ENCODE measurements at places on chromosomes 3 and 15.
A peak's percentile ranks its signal among the peaks of the same experiment; 100 is the strongest.

DNA sequence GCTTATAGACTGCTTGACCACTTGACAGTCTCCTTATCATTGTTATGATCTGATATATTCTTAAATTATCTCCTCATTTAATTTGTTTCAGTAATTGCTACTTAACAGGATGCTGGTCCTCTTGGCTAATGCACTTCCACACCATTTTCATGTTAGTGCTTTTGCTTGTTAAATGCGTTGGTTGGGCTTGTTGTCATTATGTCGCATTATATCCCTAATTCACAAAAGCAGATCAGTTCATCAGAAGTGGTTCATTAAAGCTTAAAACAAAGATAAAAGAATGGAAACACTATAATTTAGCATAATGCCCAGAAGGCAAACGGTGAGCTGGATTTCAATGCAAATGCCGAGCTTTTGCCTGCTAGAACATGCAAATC lies 17.1 kb upstream of the EHHADH start:
- DNase-seq, result peak; percentile 66

GRCh38 chr15:41256577-41257038 lies 25.5 kb downstream of the CHP1 start:
- no peak for DNase-seq

DNA sequence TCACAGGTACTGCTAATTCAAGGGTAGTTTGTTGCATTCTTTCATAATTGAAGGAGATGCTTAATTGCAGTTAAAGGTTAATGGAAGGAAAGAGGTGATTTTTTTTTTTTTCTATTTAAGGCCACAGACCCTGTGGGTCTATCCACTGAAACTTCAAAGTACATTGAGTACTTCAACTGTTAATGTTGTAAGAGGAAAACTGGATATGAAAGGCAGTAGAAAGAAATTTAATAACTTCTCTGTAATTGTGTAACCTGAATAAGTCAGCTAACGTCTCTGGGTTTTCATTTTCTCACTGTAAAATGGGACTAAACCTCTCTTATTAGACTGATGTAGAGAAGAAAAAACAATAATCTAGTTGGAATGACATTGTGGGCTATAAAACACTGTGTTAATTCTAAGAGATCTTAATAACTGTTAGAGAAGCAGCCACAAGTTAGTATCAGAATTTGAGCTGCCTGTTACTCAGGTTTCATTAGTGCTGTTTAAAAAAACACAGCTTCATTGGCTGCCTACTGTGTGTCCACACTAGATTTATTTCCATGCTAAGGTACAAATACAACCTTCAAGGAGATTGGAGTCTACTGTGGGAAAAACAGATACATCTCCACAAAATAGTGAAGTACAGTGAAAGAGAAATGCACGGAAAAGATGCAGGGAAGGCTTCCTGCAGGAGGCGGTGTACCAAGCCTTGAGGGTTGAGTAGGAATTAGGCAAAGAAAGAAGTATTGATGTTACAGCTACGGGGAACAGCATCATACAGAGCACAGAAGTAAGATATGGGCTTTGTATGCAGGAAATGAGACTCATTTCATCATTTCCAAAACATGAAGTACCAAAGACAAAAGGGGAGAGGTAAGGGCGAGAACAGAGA lies 483.6 kb downstream of the TAFA4 start:
- DNase-seq, result no peak

DNA sequence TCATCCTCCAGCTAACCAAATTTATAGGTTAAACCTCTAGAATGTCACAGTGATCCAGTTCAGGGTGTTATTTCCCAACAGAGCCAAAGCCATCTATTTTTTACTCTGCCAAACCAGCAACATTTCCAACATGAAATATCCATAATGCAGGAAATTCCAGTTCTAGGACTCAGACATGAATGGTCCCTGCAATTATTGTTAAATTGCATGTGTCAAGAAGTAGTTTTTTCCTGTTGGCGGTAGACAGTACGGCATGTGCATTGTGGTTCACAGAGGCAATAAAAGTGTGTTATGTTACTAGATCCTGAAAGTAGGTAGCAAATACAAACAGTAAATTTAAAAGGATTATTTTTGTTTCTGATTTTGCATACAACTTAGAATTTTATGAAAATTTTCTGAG lies 215.7 kb upstream of the THBS1 start:
- no peak for DNase-seq

GRCh38 chr3:134867277-134867676 lies 72.2 kb downstream of the EPHB1 start:
- DNase-seq, result no peak

GRCh38 chr3:111618945-111619344 lies 23.8 kb upstream of the ZBED2 start:
- no peak for DNase-seq

- no peak for DNase-seq
Observed at GRCh38 chr3:21912711-21913110, 161.7 kb upstream of the ZNF385D start.

DNA sequence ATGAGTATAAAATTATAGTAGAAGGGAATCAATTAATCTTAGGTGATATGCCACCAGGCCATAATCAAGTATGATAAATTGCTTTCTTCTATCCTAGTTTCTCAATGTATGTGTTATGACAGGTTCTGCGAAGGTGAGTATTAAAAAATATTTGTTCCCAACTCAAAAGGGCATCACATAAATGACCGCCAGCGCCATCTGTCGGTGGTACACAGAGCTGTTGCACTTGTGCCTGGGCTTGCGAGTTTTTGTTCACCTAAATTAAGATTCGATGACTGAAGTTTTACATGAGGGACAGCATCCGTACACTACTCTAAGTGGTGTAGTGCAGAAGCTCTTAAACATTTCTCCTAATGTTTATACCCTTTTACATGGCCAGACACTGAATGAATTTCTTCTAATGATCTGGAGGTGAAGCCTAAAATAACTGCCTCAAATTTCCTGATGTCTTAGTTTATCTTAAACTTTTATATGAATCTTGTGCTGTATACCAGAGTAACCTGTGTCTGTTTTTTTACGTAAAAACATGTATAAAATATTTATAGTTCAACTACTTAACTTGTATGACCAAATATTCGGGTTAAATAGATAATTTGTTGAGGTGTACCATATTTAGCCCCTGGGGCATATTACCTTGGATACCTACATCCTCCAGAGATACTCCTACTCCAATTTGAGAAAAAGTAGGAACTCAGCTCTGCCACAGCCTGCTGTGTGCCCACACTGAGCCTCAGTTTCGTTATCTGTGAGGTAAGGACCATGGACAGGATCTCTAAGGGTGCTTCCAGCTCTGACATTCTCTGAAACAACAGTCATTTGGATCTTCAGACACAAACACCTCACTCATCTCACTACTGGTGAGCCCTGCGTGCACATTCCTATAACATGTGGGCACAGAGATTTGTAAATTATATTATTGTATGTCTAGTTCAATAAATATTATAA lies 365.6 kb downstream of the MAGI1 start:
- peak; percentile 17 for DNase-seq

GRCh38 chr3:143328451-143328850 lies 208.9 kb downstream of the CHST2 start:
- no peak for DNase-seq

DNA sequence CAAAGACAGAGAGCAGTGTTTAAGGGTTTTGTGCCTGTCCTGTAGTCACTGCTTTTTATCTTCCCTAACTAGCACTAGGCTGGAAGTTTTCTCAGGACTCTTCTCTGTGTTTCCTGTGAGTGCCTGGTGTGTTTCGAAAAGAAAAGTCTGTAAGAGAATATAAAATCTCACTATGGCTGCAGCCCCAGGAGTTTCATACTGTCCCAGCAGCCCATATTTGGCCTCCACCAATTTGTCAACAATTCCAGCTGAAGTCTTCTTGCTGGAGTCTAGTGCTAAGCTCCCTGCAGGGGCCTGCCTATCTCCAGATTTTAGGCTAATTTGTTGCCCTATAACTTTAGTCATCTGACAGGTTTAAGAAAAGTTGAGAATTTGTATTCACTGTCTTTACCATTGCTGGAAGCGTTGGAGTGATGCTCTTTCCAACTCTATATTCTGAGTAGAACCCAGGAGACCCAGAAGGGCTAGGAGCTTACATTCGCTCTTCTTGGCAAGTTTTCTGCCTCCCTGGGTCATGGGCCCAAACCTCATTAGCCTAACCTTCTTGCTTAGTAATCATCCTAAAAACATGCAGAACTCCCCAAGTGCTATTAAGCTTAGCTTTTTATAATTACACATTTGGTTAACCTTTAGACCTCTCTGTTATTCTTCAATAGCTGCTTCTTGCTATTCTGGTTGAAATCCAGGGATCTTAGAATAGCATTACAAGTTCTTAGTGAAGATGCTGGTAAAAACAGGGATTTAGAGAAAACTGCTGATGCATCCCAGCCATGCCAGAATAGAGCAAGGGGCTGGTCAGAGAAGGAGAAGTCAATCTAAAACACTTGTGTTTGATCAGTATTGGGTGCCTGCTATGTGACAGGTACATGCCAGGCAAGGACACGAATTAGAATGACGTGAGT lies 283.1 kb downstream of the NEK10 start:
- DNase-seq, result no peak

DNA sequence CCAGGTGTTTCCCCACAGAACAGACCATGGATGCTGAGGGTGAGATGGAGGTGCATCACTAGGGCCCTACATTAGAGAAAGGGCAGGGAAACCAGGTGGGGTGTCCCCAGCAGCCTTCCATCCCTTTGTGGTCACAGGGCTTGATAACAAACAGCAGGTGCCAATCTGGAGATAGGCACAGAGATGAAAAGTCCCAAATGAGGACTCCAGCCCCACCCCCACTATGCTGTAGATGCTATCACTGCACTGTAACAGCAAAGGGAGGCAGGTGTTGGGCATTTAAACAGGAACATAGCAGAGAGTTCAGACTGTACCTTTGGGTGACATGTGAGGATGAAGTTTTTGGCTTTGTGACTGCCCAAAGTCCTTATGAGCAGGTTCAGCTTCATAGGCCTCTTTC lies 21.4 kb downstream of the IL20RB start:
- no peak for DNase-seq

GRCh38 chr15:71440489-71441110 lies 325.3 kb downstream of the THSD4 start:
- peak; percentile 33 for DNase-seq

GRCh38 chr3:42763021-42763420 lies 10.0 kb downstream of the CCDC13 start:
- DNase-seq, result peak; percentile 48

GRCh38 chr15:63233667-63234423 lies 43.6 kb upstream of the APH1B start:
- no peak for DNase-seq

- no peak for DNase-seq
Observed at GRCh38 chr15:91572110-91572509, 281.4 kb upstream of the SLCO3A1 start.

- no peak for DNase-seq
Observed at GRCh38 chr15:67790610-67791319, 34.5 kb upstream of the SKOR1 start.

- DNase-seq, result no peak
Observed at GRCh38 chr3:15380980-15381890, 46.1 kb downstream of the METTL6 start.

DNA sequence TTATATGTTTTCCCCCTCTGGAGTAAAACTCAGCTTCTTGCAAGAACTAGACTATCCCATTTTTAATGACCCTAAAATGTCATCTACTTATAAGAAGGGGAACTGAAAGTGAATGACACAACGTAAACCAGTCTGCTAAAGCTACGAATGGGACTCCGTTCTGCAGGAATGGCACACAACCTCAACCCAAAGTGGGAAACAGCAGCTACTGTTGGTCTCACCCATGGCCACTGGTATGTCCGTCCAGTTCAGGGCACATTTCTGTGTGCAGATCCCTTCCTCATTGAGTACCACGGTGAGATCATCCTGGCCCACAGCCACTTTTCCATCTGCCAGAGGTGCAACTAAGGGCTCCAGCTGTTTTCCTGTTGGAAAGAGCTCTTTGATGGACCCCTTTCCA lies 23.8 kb downstream of the VPS39 start:
- no peak for DNase-seq

- peak; percentile 54 for DNase-seq
Observed at GRCh38 chr3:160413613-160414248, 14.3 kb downstream of the SMC4 start.

DNA sequence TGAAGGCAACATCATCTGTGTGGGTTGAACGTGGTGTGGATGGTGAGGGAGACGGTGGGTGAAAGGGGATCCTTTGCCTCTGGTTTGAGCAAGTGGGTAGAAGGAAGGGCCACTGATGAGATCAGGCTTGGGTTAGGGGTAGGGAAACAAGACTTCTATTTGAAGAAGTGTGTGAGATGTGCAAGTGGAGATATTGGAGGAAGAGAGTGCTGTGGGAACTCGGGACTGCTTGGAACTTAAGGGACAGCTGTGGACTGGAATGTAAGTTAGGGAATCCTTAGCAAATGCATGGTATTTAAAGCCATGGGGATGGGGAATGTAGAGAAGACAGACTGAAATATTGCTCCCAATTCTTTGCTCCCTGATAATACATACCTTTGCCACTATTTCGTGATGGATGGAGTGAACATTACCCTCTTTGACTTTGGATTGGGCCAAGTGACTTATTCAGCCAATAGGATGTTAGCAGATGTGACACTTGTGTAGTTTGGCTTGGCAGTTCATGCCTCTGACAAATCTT lies 30.2 kb upstream of the AMOTL2 start:
- DNase-seq, result no peak

GRCh38 chr15:101394056-101394630 lies 95.4 kb downstream of the PCSK6 start:
- no peak for DNase-seq

GRCh38 chr3:21952856-21953255 lies 201.8 kb upstream of the ZNF385D start:
- no peak for DNase-seq

DNA sequence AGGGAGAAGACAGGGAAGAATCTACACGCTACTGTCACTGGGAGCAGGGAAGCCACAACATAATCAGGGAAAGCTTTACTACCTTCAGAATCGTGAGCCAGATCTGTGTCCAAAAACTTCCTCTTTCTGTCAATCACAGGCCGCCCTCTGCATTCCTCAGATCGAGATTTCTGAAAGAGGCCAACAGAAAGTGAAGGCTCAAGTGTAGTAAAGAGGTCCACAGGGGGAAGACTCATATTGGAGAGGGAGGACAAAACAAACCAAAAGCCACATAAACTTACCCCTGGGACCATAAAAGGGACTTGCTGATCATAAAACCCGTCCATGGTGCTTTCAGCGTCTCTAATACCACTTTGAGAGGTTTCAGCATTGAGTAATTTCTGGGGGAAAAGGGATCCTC lies 3.3 kb downstream of the ETV5 start:
- no peak for DNase-seq

- peak; percentile 90 for DNase-seq
Observed at GRCh38 chr3:138174421-138175131, at the start of gene DBR1. Gene DBR1 (minus strand): TSS chr3:138174921. CDS start chr3:138174795, 126 bp downstream.

GRCh38 chr15:25572191-25572590 lies 133.4 kb upstream of the UBE3A start:
- DNase-seq, result no peak

DNA sequence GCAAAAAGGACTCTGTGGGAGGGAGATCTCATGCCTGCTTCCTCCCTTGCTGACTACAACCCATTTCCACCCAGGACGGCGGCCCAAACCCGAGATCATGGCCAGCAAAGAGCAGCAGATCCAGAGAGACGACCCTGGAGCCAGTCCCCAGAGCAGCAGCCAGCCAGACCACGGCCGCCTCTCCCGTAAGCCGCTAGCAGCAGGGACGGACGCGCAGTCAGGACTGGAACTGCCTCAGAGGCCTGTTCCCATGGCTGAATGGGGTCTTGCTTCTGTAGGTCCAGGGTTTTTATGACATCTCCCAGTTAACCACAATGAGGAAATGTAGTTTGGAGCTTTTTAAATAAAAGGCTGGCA lies 67.2 kb downstream of the BOC start:
- DNase-seq, result no peak

GRCh38 chr3:73622091-73622805 lies 2.5 kb downstream of the PDZRN3 start:
- no peak for DNase-seq

GRCh38 chr3:100825574-100825973 lies 116.3 kb downstream of the TFG start:
- DNase-seq, result no peak

Measured in NCI-H1048 (cell line).